ENCODE measurements at places on chromosomes 4 and X.

DNA sequence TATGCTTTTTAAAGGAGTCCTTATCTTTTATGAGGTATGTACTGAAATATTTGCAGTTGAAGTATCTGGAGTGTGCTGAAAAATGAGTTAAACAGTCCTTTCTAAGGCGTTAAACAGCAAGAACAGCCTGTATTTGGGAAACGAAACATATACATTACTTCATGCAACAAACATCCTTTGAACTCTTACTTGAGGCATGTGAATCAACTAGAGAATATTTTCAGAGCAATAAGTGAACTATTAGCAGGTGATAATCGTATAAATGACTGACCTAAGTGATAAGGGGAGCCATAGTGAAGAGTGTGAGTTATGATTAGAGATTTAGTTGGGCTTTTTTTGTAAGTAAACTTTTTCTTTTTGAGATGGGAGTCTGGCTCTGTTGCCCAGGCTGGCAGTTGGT, 45.9 kb upstream of the RHOH start:
- no peak for DNase-seq
- peaks cover 20% of the 10 kb centered on the region for H3K4me1 ChIP-seq
- no peaks in the 10 kb centered on the region for H3K27me3 ChIP-seq
- H3K36me3 ChIP-seq = no peaks in the 10 kb centered on the region
- H3K27ac ChIP-seq = no peak overlapping the region

- no peak overlapping the region for H3K4me3 ChIP-seq
- H3K27ac ChIP-seq = no peak overlapping the region
- H3K27me3 ChIP-seq = no peaks in the 10 kb centered on the region
- H3K36me3 ChIP-seq = no peaks in the 10 kb centered on the region
- DNase-seq = no peak
- H3K4me1 ChIP-seq = peaks cover 5% of the 10 kb centered on the region
These were observed 10.5 kb downstream of the SEPTIN11 start for GRCh38 chr4:76960014-76960413.

GRCh38 chr4:15675356-15675755, 6.3 kb upstream of the FAM200B start:
- no peak overlapping the region for H3K27ac ChIP-seq
- no peaks in the 10 kb centered on the region for H3K36me3 ChIP-seq
- H3K4me3 ChIP-seq = no peak overlapping the region
- DNase-seq = no peak

DNA sequence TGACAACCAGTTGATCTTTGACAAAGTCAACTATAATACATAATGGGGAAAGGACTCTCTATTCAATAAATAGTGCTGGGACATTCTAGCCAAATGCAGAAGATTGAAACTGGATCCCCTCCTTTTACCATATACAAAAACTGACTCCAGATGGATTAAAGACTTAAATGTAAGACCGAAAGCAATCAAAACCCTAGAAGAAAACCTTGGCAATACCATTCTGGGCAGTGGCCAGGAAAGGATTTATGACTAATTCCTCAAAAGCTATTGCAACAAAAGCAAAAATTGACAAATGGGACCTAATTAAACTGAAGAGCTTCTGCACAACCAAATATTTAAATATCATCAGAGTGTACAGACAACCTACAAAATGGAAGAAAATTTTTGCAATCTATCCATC, 185.1 kb downstream of the NPNT start:
- H3K36me3 ChIP-seq = no peaks in the 10 kb centered on the region
- no peaks in the 10 kb centered on the region for H3K27me3 ChIP-seq
- DNase-seq = no peak
- no peaks in the 10 kb centered on the region for H3K4me1 ChIP-seq

DNA sequence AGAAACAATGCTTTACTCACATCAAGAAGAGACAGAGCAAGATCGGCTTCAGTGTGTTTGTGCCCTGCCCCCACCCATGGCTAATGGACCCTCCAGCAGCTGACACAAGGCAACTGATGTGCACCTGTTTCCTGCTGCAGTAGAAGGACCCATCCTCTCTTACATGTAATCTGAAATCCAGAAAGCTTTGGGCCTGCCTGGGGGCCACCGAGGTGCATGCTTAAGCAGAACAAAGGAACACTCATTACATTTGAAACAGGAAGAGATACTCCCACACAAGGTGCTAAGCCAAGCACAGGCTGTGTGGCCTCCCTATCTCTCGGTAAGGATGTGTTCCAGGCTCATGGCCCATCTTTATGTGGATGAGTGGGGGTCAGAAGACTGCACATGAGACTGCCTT, 338.0 kb downstream of the SPOCK3 start:
- H3K4me3 ChIP-seq = no peak overlapping the region
- no peaks in the 10 kb centered on the region for H3K36me3 ChIP-seq
- no peak overlapping the region for H3K27ac ChIP-seq
- H3K27me3 ChIP-seq = no peaks in the 10 kb centered on the region
- no peak for DNase-seq

DNA sequence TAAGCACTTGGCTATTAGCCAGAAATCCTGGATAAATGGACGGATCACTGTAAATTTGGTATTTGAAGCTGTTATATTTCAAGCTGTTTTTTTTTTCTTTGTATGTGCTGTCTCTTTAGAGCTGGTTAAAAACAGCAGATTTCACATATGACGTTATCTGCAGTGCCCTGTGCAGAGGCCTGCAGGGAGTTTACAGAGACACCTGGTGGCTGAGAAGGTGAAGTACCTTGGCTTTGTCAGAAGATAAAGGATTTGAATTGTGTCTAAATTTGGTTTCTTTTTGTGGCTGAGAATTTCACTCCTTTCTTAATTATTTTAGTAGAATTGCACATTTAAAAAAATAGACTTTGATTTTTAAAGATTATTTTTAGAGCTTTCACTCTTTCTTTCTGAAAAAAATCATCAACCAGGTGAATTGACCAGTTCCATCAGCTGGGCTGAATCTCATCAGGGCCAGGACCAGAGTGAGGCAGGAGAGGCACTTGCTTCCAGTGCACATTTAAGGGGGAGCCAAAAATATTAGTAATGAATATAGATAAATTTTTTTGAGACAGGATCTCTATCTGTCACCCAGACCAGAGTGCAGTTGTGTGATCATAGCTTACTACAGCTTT, 9.6 kb upstream of the CHRNA9 start:
- peak; percentile 38 for DNase-seq
- H3K4me1 ChIP-seq = peaks cover 5% of the 10 kb centered on the region
- H3K27me3 ChIP-seq = no peaks in the 10 kb centered on the region
- no peak overlapping the region for H3K27ac ChIP-seq
- H3K4me3 ChIP-seq = no peak overlapping the region

GRCh38 chr4:42412251-42412650, 15.0 kb downstream of the SHISA3 start:
- no peak overlapping the region for H3K27ac ChIP-seq
- no peak for DNase-seq
- H3K4me1 ChIP-seq = no peaks in the 10 kb centered on the region
- H3K4me3 ChIP-seq = no peak overlapping the region
- H3K36me3 ChIP-seq = peaks cover 8% of the 10 kb centered on the region
- H3K27me3 ChIP-seq = no peaks in the 10 kb centered on the region

GRCh38 chr4:24352112-24352511, 232.2 kb downstream of the DHX15 start:
- no peak for DNase-seq
- no peaks in the 10 kb centered on the region for H3K36me3 ChIP-seq
- no peak overlapping the region for H3K4me3 ChIP-seq
- no peak overlapping the region for H3K27ac ChIP-seq

DNA sequence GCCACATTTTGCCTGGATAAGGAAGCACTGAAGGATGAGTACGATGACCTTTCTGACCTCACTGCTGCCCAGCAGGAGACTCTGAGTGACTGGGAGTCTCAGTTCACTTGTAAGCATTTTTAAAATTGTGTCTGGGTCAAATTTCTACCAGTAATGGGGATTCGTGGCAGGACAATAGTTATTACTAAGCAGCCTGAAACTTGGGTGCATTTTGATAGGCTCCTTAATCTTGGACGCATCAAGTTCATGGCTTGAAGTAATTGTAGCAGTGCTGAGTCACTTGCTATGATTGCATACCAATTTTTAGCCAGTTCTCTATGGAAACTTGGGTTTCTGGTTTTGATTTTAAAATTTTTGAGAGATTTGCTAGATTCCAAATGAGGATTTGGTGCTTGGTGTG, 4.3 kb downstream of the PGRMC1 start:
- H3K4me1 ChIP-seq = peaks cover 17% of the 10 kb centered on the region
- H3K36me3 ChIP-seq = peaks cover 8% of the 10 kb centered on the region
- no peak overlapping the region for H3K4me3 ChIP-seq
